Activated naive CD8-positive, alpha-beta T cell treated with anti-CD3 and anti-CD28 coated beads, Interleukin-2, amount 50 U/mL, for 24 hours (primary cell): ENCODE measurements at places on chromosomes 3 and 15.

DNA sequence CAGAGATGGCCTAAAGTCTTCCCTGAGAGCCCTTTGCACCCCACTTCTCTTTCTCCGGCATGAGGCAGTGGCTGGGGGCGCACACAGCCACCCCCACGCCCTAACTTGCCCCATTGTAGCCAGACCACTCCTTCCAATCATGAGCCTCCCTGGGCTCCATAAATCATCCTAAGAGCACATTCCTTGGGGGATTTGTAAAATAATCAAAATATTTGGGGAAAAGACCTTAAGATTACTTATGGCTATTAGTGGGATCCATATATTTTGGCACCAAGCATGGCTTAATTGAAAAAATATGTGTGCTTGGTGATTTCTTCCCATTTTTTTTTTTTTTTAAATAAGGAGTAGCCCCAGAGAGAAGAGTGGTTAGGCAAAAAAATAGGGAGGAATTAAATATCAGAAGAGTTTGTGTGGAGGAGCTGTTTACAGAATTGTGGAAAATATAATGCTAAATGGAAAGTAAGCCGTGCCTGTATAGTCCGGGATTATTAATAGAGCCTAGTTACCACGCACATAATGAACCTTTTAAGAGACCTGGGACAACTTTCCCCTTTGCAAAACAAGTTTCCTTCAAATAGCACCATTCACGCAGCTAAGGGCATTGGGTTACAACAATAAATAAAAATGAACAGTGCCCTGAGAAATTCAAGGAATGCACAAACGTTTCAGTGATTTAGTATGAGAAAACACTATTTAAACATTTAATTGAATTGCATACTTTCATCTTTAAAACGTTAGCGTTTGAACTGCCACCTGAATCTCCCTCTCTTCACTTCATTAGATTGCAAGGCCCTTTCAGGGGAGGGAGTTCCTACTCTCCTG is 46.1 kb downstream of the SMAD6 start:
- no peak for DNase-seq

- no peak for DNase-seq
Measured at GRCh38 chr3:143232981-143233380, 113.4 kb downstream of the CHST2 start.

GRCh38 chr15:57694279-57694678 is 12.2 kb upstream of the POLR2M start:
- no peak for DNase-seq

- DNase-seq: no peak
Measured at GRCh38 chr3:81728766-81729544, 32.5 kb downstream of the GBE1 start.

GRCh38 chr3:143249014-143249413 is 129.4 kb downstream of the CHST2 start:
- DNase-seq: no peak

DNA sequence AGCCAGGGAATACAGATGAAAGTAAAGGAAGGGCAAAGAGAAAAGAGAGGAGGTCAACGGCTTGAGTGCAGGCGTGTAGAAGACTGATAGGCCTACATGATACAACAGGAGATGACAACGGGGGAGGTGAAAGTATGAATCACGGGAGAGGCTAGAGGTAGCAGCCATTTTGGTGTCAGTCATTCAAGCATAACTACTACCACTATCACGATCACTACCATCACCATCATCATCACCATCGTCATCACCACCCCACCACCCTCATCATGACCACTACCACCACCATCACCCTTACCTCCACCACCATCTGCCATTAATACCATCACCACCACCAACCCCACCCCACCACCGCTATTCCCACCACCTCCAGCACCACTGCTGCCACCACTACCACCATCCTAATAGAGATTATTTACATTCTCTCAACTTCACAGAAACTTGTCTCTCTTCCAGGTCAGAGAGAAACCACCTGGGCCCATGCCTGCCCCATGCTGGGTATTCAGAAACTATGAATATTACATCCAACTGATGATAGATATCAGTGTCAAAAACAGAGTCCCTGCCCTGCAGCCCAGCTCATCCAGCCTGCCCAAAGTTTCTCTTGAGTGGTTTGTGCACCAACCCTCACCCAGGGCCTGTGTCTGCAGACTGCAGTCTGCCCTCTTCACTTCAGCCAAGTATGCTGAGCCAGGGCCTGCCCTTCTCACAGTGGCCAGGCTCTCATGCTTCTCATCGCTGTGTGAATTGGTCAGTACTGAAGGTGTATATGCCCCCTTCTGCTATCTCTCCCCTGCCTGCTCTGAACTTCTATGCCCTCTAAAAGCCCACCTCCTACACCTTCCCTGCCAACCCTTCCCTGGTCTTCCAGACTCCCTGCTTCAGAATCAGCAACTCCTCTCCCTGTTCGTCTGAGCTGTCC is 215.6 kb upstream of the TLE3 start:
- DNase-seq: no peak

DNA sequence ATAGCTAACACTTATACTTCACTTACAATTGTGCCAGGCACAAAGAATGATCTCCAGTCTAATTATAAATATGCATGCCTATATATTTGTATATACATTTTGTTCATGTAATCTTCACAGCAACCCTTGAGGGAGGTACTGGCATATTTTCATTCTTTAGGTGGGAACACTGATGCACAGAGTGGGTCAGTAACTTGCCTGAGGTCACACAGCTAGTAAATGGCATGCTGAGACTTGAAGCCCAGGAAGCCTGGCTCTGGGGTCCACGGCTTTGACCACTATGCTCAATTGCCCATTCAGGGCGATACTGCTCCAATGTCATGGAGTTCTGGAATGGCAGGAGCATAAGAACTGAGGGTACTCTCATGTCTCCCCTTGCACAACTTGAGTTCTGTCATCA is 139.8 kb downstream of the SHQ1 start:
- DNase-seq: no peak

GRCh38 chr3:186946756-186947375 is 16.5 kb downstream of the ST6GAL1 start:
- DNase-seq: no peak

- no peak for DNase-seq
Measured at GRCh38 chr15:35702946-35703495, 157.1 kb upstream of the DPH6 start.

GRCh38 chr15:96600350-96600749 is 269.9 kb downstream of the NR2F2 start:
- DNase-seq: no peak

DNA sequence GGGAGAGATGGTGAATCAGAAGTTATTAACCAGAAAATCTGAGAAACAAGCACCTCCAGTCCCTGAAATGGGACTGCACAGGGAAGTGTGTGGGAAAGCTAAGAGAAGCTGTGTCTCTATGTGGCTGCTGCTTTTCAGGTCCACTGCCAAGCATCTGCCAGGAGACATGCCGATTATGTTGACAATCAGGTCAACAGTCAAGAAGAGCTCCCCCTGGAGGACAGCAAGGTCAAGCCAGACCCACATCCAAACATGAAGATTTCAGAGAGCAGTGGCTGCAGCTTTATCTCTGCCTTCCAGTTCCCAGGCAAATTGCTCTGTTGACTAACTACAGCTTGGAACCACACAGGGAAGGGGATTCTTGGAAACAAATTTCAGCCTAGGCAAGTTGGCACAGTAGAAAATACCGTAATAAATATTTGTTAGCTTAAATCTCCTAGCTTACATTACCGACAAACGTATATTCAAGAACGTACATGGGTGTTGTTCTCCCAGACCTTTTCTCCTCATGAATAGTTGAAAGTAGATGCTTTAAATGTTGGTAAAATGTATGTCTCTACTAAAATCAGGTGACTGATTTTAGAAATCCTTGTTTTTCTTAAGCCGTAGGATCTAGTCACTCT is 394.5 kb upstream of the RARB start:
- DNase-seq: peak; percentile 4

GRCh38 chr3:20523293-20523692 is 337.3 kb upstream of the SGO1 start:
- no peak for DNase-seq

DNA sequence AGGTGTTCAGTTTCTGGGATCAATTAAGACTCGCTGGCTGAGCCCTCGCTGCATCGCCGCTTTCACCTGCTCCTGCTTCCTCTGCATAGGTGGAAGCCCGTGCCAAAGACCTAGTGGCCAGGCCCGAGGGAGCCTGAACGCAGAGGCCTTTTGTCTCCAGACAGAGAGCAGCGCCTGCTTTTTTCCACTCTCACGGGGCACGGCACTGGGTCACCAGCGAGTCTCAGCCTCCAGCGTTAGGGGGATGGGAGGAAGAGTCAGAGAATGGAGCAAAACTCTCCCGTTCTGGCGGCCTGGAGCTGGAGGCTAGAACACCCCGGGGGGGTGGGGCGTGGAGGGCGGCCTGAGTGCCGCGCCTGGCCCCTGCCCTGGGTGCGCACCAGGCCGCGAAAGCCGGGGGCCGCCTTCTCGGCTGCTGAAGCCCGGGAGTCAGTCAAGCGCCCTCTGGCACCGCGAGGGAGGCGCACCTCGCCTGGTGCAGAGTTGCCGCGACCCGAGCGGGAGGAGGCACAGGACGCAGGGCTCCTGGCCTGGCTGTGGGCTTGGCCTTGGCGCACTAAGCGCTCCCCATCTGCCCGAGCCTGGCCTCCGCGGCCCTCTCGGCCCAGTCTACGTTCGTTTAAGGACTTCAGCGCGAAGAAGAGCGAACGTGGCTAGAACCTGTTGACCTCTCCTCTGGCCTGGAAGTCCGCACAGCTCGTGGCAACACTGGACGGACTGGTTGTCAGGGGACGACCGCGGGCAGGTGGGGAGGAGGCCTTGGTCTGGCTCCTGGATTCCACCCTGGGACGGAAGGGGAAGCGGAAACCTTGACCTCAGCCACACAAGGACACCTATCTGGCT is 21.5 kb downstream of the NR2F2 start:
- DNase-seq: no peak

- no peak for DNase-seq
Measured at GRCh38 chr15:55434989-55435825, 26.9 kb downstream of the PIERCE2 start.

DNA sequence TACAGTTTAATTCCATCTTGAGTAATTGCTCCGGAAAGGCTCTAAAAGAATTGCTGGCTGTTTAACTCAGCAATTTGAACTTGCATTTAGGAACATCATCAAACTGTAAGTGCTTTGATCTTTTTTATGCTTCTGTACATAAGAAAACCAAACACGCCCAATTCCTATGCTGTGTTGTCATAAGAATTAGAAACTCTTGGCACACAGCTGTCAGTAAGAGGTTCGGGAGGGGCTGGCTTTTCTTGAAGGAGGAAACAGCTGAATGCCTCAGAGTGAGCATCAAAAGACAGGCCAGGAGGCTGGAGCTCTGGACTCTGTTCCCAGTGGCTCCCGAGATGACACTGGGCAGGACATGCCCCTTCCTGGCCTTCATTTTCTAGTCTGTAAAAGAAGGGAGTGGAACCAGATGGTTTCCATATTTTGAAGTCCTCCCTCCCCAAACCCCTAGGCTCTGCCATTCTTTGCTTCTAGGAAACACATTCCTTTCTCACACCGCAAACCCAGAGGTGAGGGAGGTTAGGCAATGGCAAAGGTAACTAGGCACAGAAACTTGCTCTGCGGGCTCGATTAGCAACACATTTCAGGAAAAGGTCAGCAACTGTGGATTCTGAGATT is 73.7 kb upstream of the DLG1 start:
- DNase-seq: no peak

- DNase-seq: no peak
Measured at GRCh38 chr3:23468203-23468602, 265.1 kb downstream of the UBE2E2 start.

DNA sequence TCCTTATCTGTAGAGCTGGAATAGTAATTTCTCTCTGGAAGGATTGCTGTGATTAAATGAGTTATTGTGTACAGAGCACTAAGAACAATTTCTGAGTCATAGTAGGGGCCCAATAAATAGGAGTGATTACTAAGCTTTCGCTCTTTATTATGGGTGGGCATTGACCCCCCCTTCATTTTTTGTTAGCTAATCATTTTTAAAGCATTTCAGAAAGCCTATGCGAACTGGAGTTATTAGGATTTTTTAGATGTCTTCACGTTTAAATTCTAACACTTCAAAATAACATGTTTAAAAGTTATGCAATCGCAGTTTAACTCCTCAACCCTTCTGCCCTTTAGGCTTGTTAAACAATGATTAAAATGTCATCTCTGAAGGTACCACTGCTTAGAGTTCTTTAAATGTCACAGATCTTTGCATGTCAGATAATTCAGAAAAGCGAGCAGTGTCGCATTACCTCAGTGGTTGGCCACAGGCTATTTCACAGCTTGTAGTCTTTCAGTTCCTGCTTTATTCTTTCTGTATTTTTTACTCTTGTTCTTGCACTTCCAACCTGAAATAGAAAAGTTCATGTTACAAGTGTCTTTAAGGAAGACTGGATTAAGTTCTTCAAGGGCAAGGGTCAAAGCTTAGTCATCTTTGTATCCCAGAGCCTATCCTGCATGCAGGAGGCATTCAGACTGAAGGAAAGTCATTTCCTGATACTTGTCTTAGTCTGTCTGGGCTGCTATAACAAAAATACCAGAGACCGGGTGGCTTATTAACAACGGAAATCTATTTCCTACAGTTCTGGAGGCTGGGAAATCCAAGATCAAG is 102.9 kb downstream of the FNDC3B start:
- DNase-seq: no peak
